Pericardium fibroblast (primary cell): ENCODE measurements at places on chromosomes 3 and 15. TPM values are rescaled to one million over a fixed set of nuclear protein-coding genes. Genes with fewer than 3 reads are reported as not detected.

GOLGA8M gene
- total RNA-seq: 0.09 and 1.8 TPM in 2 replicates

PATL2 gene
- not detected in 2 replicates for total RNA-seq

WDR93 gene
- not detected in 2 replicates for total RNA-seq

CXCR6 gene
- total RNA-seq: not detected in 2 replicates

STRA6 gene
- total RNA-seq: 2.0 and 3.5 TPM in 2 replicates
